ENCODE measurements at places on chromosomes 6 and 20.

GRCh38 chr6:161272635-161273273, 1.1 kb downstream of the AGPAT4 start:
- peak; percentile 35 for DNase-seq

- no peak for DNase-seq
Measured at GRCh38 chr6:146297815-146298214, 245.8 kb upstream of the RAB32 start.

DNA sequence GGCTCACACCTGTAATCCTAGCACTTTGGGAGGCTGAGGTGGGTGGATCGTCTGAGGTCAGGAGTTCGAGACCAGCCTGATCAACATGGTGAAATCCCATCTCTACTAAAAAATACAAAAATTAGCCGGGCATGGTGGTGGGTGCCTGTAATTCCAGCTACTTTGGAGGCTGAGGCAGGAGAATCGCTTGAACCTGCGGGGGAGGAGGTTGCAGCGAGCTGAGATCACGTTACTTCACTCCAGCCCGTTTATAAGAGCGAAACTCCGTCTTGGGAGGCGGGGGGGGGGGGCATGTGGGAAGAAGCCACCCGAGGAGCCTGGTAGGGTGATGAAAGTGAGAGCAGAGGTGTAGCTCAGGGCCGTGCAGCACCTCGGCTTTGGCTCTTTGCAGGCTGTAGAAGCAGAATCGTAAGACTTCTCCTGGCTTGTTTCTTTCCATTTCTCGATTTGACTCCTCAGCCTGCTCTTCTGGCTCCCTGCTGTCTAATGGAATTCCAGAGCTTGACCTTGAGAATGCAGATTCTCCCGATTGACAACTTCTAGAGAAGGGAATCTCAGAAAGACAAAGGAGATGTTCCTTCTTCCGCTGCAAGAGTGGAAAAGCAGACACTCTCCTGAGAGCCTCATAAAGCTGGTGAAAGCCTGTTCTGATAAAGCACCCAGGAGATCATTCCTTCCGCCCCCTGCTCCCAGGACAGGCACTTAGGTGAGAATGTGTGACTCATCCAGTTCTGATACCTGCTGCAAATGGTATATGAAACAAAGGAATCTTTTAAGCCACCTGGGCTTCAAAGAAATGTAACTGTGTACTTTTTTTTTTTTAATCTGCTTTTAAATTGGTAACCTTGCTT, 26.0 kb upstream of the PPP1R16B start:
- DNase-seq, result no peak

DNA sequence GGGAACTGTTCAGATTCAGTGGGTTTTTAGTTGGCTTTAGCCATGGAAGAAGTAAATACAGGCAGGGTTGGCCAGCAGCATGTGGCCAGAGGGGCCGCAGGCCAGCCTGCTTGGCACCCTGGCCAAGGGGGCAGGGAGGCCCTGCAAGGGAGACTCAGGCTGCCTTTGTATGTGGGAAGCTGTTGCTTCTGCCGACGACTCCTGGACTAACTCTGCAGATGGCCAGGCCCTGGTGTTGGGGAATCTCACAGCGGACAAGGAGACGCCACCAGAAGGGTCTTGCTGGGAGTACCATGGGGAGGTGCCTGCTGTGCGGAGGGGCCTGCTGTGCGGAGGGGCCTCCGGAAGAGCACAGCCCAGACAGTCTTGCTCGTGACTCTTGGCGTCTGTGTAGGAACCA, 25.2 kb downstream of the PYGB start:
- no peak for DNase-seq

GRCh38 chr20:57448764-57449354, 57.7 kb downstream of the RBM38 start:
- DNase-seq, result no peak

Data from HT1080 (cell line).